GM12865 (cell line): ENCODE measurements at places on chromosomes 5 and 9.
A peak's percentile ranks its signal among the peaks of the same experiment; 100 is the strongest.

DNA sequence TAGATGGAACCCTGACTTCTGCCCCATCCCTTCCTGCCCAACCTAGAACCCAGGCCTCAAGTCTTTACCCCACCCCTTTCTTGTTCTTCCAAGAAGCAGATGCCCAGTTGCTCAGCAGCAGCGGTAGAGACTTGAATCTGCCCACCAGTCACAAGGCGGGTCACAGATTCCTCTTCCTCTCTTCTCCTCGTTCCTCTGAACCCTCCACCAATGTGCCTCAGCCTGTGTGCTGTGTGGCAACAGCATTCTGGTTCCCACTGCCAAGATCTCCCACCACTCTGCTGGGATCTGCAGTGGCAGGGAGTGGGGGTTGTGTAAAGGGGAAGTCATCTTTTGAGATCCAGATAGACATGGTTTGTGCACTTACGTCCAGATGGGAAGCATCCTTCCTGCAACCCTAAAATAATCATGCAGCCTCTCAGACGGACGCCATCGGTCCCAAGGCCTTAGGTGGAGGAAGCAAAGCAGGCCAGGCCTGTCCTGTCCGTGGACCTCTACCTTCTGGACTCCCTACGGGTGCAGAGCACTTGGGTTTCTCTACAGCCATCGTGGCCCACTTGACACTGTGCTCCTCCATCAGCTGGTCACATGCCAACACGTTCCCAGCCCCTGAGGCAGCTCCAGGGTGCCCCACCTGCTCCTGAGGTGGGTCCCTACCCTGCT, 7.7 kb upstream of the RPL26L1 start:
- no peak for DNase-seq

- peak; percentile 93 for DNase-seq
These were observed 39.8 kb upstream of the RANBP6 start for GRCh38 chr9:6055216-6055615.

DNA sequence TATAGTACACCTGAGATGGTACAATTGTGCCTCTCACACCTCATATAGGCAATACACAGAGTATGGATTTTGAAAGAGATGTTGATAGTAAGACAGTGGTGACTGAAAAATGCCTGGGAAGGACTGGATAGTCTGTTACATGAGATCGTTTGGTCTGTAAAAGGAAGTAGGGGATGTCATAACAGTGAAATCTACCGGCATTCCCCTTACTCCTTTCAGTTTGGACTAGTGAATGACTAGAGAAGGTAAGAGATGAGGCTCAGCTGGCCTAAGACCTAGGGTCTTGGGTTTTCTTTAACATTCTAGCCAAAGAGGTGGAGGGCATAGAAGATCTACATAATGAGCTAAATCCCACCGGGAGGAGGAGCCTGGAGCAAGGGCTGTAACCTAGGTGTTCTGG, 8.1 kb downstream of the TAL2 start:
- DNase-seq = no peak

- no peak for DNase-seq
These were observed 88.8 kb upstream of the SPOCK1 start for GRCh38 chr5:137587919-137588318.

DNA sequence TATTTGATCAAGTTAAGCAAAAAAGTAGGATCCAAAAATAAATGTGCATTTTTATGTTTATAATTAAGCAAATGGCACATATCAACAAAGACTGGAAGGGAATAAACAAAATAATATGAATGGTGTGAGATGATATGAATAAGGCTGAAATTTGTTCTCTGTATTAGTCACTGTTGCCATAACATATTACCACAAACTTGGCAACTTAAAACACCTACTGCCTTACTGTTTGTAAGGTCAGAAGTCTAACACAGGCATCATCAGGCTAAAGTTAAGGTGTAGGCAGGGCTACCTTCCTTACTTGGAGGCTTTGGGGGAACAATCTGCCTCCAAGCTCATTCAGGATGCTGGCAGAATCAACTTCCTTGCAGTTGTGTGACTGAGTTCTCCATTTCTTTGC, 19.3 kb downstream of the PGGT1B start:
- peak; percentile 18 for DNase-seq

DNA sequence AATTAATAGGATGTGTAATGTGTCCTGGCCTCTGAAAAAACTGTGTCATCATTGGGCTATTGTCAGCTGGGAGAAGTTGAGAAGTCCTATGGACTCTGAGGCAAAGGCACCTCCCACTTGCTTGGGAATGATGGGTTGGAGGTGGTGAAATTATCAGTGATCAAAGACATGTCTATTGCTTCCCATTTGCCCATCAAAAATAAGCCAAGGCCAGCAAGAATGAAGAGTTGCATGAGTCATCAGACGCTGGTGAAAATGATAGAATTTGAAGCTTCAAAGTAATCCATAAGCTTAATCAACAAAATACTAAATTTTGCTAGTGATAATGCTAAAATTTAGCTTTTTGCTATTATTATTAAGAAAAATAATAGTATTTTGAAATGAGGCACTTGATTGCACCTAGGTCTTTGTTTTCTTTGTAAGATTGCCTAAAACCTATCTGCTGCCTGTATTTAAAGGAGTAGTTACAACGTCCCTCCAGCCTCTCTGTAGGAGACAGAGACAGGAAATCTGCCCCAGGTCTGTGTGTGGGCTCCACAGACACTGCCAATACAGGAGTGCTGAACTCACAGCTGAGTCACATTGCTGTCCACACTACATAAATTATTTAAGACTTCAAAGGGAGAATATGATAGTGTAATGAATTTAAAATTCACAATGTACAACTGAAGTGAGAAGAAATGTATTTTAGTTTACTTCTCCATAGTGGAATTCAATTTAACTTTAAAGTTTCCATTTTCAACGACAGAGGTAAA, 48.4 kb upstream of the APC start:
- no peak for DNase-seq

DNA sequence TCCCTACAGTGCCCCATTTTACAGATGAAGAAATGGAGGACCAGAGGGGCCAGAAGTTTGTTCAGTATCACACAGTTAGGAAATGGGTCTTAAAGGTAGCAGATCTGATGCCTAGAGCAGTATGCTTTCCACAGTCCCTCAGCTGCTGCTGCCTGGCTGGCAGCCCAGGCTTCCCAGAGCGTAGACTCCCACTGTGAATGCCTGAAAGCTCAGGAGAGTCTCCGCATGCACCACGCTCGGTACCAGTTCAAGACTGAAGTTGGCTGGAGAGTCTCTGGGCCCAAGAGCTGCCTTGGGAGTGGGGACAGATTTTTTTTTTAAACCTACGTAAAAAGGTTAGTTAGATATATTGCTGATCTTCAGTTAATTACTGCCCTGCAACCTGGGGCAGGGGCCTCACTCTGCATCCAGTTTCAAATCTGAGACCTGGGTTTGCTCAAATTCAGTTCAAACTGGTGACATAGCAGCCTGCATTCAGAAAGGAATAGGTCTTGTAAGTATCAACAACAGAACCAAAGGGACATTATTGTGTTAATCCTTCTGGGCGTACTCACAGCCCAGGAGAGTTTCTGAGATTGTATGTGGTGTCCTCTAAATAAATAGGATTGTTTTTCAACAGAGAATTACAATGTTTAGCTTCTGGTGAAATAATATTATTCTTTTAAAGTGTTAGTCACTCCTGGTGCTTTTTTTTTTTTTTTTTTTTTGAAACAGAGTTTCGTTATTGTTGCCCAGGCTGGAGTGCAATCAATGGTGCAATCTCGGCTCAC, 8.3 kb downstream of the NANS start:
- DNase-seq = no peak

DNA sequence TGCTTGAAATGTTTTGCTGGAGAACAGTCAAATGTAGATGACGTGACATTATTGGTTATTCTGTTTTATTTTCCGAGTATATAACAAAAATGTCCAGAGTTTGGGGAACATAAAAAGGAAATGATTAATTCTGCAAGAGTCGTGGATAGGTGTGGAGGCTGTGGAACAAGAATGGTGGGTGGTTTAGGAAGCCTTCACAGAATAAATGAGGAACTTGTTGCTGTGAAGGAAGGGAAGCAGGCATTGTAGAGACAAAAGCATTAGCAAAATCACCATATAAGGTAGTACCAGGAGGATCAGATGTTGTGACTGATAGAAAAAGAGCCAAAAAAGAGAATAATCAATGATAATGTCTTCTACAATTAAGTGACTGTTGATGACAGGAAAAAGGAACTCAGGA, 66.2 kb upstream of the CNTLN start:
- no peak for DNase-seq

GRCh38 chr5:134994560-134995156, 27.0 kb downstream of the CATSPER3 start:
- no peak for DNase-seq

- no peak for DNase-seq
These were observed 298.1 kb downstream of the SLF1 start for GRCh38 chr5:94916619-94917018.

GRCh38 chr9:75601280-75601679, 289.2 kb upstream of the PCSK5 start:
- DNase-seq = no peak

DNA sequence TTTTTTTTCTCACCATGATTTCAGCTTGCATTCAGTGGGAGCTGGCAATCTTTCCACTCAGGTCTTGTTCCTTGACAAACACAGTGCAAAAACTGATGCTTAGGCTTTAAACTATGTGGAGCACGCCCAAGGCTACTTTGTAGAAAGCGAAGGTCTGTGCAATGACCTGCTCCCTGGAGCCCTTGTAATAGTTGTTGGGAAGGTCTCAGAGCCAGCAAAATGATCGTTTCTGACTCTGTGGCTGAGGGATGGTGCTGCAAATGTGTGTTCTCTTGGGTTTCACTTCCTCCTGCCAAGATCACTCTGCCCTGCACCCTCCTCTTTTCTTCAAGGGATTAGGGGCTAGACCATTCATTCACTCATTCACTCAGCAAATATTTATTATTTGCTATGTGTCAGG, 249.7 kb upstream of the MAP3K1 start:
- peak; percentile 50 for DNase-seq

DNA sequence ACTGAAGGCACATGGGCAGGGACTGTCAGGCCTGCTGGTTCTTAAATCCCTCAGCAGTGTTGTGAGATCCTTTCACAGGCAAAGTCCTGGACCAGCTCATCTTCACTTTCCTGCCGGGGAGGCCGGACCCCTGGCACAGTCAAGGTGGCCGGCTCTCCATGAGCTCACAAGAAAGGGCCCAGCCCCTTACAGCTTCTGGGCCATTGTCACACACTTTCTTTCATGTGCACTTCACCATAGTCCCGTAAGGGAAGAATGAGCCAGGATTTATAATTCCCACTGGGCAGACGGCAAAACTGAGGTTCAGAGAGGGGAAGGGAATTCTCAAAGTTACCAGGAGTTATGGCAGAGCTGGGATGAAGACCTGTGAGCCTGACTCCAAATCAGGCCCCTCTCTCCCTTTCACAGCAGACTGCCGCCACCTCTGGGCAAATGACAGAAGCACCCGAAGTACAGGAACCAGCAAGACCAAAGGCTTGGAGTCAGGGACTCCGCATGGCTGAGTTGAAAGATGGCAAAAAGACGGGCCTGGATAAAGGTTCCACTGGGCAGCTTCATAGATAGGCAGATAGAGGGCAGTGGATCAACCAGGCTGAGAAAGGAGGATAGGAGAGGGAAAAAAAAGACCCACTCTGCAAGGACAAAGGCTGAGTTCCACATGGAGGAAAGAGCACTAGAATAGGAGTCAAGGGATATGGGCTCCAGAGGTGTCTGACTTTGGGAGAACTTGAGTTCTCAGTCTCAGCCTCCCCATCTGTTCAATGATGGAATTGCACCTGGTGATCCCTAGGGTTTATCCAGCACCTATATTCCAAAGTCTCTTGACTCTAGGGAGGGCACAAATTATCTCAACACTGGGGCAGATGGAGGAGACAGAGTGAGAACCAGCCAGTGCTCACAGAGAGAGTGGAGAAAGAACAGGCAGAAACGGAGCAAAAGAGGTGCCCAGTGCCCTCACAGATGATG, 128.7 kb downstream of the PAX5 start:
- no peak for DNase-seq

DNA sequence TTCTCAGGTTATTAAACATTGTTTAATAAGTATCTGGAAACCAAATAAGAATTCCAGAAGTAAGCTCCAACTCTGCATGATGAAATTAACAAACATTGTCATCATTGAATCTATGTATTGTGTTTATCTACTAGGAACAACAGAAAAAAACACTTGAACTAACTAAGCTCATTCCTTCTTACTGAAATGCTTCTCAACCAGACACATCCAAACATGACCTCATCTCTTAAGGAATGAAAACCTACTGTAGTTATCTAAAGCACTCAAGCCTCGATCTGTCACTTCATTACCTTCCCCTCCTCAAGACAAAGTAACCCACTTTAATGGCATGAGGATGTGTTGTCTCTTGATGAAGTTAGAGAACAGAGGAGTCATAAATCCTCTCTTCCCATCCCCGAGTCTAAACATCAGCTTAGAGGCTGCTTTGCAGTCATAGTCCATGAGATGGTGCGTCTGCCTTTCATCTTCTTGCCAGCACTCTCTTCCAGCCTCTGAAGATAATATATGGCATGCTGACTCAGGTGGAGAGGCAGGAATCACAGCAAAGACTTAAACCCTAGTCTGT, 86.5 kb downstream of the CEMIP2 start:
- DNase-seq = no peak

- DNase-seq = no peak
These were observed 202.2 kb downstream of the CHSY3 start for GRCh38 chr5:130106480-130106879.

GRCh38 chr9:132023419-132024180, 56.1 kb downstream of the MED27 start:
- DNase-seq = no peak

DNA sequence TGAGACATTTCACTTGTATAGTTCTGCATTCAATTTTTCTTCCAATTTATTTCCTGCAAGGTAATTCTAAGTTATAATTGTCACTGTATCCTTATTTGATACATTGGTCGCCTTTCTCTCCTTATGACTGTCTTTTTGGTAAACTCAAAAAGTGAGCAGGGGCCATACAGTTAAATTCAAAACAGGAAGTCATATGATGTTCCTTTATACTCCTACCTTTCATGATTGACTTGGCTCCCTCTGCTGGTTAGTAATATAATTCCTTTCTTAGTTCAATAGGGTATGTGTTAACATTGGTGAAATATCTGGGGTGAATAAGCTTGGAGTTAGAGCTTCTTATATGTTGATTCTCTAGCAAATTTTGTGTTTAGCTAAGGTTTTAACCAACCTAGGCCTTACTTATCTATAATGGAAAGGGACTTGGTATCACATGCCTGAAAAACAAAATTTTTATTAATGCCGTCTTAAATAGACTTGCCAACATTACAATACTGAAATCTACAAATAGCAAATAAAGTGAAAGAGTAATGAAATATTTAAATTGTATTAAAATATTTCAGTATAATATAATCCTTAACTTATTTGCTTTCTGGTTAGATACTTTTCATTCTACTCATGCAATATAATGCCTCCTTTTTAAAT, 6.0 kb upstream of the NIPBL start:
- peak; percentile 76 for DNase-seq

- DNase-seq = no peak
These were observed 153.3 kb upstream of the ERCC6L2 start for GRCh38 chr9:95722141-95722540.

- no peak for DNase-seq
These were observed 521.0 kb upstream of the WWC1 start for GRCh38 chr5:167770461-167770860.
